Endothelial cell (in vitro differentiated cells): ENCODE measurements at places on chromosomes 5 and 9. TPM values are rescaled to one million over a fixed set of nuclear protein-coding genes. Genes with fewer than 3 reads are reported as not detected.

The CSF2 gene
- total RNA-seq, result not detected

The ERAP2 gene
- total RNA-seq, result 0.08 TPM

The SLC25A48 gene
- total RNA-seq, result not detected

The LHX2 gene
- not detected for total RNA-seq

The FAT2 gene
- total RNA-seq, result 0.13 TPM

The VCAN gene
- 203 TPM for total RNA-seq

The PALM2AKAP2 gene
- total RNA-seq, result 1.2 TPM

The OR1Q1 gene
- not detected for total RNA-seq

The GEMIN5 gene
- 16.9 TPM for total RNA-seq

The TMOD1 gene
- total RNA-seq, result 0.41 TPM

The SEMA6A gene
- 180 TPM for total RNA-seq

The SARDH gene
- 5.0 TPM for total RNA-seq

The CTNND2 gene
- 3.6 TPM for total RNA-seq
